ENCODE measurements at places on chromosomes 2 and 18.

DNA sequence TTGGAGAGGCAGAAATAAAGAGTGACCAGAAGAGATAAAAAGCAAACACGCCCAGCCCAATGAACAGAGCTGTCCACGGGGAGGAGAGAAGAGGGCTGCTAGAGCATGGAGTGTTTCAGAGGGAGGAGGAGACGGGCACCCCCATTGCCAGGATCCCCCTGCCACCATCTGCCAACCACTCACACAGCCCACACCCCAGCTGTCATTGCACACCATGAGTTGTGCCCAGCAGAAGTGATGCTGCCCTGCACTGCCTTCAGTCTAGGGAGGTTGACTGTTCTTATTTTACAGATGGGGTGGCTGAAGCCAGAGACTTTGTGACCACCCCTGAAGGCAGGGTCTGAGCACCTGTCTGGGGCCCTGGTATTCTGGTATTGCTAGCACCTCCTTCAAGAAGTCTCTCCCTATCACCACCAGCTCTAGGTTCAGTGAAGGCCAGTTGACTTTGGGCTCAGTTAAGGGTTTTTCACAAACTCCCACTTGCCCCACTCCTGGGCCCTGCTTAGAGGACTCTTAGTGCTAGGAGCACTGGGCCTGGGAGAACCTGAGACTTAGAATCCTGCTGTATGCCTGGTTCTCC, 2.4 kb downstream of the FABP1 start:
- no peak for DNase-seq

DNA sequence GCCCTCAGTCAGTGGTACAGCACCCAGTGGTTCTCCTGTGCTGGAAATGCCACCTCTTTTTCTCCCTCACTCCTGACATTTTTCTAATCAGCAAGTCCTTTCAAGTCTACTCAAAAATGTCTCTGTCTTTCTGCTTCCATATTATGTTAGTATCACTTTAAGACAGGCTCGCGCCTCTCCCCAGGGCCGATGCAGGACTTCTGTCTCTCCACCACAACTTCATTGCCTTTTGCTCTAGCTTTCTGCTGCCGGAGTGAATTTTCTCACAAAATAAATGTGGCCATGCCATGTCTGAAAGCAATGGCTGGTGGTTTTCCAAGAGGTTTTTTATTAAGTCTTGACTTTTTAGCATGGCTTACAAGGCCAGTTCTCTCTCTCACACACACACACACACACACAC, 73.6 kb downstream of the AOX1 start:
- no peak for DNase-seq

DNA sequence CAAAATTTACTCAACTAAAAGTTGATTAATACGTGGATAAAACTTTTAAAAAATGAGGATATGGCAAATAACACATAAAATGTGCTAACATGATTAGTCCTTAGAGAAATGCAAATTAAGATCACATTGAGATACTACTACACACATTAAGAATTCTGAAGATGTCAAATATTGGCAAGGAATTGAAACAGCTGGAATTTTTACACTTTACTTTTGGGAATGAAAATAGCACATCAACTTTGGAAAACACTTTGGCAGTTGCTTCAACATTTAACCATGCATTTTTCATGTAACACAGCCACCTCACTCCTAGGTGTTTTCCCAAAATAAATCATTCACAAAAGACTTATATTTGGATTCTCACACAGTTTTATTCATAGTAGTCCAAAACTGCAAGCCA, 687.9 kb upstream of the SETBP1 start:
- no peak for DNase-seq

DNA sequence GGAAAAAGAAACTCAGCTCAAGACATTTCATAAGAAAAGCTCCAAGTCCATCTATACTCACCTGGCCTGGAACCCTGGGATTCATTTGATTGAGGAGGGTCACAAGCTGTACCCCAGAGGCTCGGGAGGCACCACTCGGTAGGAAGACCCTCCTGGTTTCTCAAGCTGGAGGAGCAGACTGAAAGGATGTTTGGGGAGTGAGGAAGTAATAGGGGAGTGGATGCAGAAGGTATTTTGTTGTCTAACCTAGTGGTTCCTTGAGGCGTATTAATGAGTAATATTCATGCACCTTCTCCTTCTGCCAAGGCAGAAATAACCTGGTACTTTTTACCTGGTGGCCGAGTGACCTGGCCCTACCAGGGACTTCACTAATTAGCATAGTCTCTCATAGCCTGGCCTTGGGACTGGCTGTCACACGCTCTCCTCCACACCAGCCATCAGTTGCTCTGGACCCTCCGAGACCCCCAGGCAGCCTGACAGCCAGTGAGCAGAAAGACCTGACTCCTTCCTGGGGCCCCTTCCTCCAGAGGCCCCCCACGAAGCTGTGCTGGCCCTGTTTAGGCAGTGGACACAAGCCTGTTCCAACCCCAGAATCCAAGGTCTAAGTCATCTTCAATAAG, 161.4 kb downstream of the BCL2 start:
- no peak for DNase-seq

DNA sequence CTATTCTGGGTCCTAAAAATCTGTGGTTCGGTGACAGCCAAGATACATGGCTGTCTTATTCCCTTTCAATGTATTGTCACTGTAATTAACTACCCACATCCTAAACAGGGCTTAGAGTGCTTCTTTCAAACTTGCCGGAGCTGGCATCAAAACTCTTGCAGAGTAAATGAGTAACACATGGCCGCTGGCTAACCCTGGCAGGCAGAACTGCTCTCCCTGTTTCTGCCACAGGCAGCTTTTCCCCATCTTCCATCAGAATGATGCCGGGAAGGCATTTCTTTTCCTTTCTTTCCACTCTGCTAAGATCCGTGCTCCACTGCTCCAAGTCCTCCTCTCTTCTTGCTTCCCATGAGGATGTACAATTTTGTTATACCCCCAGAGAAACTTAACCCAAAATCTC, 54.8 kb upstream of the PTPRM start:
- DNase-seq, result no peak

GRCh38 chr2:25598911-25599310, 74.5 kb downstream of the DTNB start:
- DNase-seq, result no peak

DNA sequence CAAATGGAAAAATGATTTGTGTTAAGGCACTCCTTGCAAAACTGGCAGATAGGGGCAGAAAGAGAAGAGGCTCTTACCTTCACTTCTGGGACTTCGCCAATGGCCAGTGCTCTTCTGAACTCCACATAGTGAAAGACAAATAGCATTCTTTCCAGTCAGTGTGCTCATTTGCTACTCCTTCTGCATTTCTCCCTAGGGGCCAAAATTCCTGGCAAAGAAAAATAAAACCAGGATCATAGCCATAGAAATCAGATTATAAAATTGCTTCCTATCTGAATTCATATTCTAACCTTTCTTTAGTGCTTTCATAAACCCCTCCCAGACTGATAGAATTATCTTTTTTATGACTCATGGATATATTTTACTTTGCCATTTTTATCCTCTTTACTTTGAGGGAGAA, 56.9 kb upstream of the PELI1 start:
- DNase-seq, result no peak

- DNase-seq, result peak; percentile 45
These were observed 401.0 kb downstream of the SETBP1 start for GRCh38 chr18:45081566-45082181.

- peak; percentile 67 for DNase-seq
These were observed 14.4 kb upstream of the STAT4 start for GRCh38 chr2:191165176-191165643.

DNA sequence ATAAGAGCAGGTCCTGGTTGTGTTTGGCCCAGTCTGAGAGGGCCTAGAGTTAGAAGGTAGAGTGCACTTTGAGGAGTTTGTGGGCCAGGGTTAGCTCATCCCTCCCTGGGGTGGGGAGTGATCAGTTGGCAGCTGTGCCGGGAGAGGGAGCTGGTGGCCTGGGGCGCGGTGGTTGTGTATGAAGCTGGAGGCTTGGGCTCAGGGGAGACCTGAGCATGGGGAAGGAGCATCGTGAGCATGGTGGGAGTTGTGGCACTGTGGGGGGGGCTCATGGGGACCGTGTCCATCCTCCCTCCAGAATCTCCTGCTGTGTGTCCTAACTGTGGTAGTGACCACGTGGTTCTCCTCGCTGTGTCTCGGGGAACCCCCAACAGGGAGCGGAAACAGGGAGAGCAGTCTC, 13.6 kb downstream of the STK11IP start:
- DNase-seq, result no peak

GRCh38 chr2:241568726-241569125, 10.2 kb downstream of the BOK start:
- no peak for DNase-seq

- DNase-seq, result no peak
These were observed 5.0 kb upstream of the MYL12B start for GRCh38 chr18:3256693-3257626.

- DNase-seq, result no peak
These were observed 680 bp upstream of the FHOD3 start for GRCh38 chr18:36296650-36297416.

GRCh38 chr2:226953206-226953605, 117.4 kb downstream of the RHBDD1 start:
- no peak for DNase-seq

DNA sequence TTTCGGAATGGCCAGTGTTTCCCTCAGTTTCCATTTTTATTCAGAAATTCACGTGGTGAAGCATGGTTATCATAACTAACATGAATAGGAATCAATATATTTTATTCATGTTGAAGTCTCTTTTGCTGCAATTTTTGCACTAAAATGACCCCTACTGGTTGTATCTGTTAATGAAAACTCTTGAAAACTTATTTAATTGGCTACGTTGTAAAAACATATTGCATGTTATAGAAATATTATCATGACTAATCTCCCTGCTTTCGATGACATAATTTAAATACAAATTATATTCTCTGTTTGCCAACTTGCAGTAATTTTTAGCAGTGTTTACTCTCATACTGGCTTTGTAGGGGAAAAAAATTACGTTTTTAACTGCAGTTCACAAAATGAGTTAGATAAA, 3.5 kb downstream of the CRIM1 start:
- no peak for DNase-seq

DNA sequence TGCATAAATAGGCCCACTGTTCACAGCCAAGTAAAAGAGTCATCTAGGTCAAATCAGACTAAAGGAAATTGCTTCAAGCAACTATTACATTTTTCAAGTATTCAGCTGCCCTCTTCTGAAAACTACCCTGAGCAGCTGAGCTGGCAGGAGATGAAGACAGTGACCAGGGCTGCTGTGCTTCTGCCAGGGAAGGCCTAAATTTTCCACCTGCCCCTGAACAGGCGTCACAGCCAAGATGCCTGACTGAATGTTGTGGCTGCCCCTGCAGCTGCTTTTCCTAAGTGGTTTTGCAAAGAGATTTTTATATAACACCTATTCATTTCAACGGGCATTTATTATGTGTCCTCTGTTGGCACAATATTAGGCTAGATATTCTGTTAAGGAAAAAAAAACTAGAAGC, 96.7 kb upstream of the RPE start:
- no peak for DNase-seq

DNA sequence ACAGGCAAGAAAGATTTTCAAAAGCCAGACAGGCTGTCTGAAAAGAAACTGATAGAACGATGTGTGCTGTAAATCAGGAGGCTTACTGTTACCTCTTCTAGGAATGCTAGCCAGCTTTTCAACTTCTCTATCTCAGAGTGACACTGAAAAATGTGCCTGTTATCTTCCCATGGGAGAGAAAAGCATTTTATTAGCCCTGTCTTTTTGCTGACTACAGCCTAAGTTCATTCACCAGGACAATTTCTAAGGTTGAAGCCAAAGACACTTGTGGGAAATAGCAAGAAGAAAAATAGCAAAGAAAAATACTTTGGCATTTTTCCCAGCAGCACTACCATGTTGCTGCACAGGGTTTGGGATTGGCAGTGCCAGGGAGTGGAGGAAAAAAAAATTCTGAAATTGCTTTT, 34.0 kb downstream of the ABCB11 start:
- no peak for DNase-seq

DNA sequence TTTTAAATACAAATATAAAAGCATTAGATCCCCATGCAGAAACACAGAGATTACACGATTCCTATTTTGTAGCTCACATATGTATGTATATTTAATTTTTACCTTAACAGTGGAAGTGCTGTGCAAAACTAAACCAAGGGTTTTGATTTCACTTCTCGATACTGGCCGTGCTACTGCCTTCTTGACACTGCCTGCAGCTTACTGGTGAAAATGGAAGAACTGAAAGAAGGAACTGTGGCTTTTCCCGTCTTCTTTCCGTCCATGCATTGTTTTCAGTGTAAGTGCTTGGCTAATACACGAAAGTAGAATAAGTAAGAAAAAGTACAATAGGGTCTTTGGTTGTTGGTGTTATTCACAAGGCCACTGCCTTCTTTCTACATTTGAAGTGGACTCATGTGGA, 129.5 kb downstream of the NDUFA10 start:
- no peak for DNase-seq
